Renal cortex interstitium (tissue), 15 donors: ENCODE measurements at places on chromosomes 1 and 21. TPM values are rescaled to one million over a fixed set of nuclear protein-coding genes. Genes with fewer than 3 reads are reported as not detected.

Gene ADAM30
- not detected for polyA plus RNA-seq

Gene SLC6A17
- 1.1 TPM for polyA plus RNA-seq

Gene ZNF695
- polyA plus RNA-seq = 4.4 TPM

GRCh38 chr21:37764691-37765090 is 151.6 kb downstream of the KCNJ6 start:
- DNase-seq = no peak

DNA sequence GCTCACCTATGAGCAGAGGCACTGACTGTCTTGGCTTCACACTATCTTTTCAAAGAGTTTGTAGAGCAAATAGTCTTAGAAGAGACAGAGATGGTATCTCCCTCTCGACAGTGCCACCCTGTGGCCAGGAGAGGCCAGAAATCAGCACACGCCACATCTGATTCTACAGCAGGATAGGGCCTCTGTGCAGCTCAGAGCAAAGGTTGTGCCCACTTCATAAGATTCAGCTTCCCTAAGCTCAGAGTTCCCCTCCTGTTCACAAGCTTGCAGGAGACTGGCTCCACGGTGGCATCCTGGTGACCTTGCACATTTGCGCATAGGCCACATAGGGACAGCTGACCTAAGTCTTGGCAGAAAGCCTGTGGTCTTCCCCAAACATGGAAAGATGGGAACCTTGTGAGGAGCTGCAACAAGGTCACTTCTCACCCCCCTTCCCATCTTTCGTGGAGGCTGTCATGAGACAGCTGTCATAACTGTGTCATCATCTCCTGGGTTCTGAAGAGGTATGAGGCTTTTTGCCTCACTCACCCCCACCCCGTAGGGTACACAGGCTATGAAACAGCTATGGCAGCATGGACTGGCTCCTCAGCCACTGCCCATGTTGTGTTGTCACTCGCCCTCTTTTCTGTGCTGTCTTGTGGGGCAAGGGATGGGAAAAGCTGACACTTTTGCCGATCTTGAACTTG is 3.0 kb downstream of the ITLN2 start:
- peak; percentile 34 for DNase-seq

DNA sequence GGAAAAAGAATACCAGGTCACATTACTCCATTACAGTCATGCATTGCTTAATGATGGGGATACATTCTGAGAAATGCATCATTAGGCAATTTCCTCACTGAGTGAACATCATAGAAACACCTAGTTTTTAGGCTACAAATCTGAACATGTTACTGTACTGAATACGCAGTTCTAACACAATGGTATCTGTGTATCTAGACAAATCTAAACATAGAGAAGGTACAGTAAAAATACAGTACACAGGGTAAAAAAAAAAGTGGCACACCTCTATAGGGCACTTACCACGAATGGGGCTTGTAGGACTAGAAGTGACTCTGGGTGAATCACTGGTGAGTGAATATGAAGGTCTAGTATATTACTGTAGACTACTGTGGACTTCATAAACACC is 115.7 kb downstream of the AKT3 start:
- DNase-seq = no peak

- DNase-seq = no peak
These were observed 25.0 kb upstream of the CBR3 start for GRCh38 chr21:36109868-36110267.

GRCh38 chr1:26234644-26235370 is 807 bp downstream of the CEP85 start:
- peak; percentile 3 for DNase-seq

DNA sequence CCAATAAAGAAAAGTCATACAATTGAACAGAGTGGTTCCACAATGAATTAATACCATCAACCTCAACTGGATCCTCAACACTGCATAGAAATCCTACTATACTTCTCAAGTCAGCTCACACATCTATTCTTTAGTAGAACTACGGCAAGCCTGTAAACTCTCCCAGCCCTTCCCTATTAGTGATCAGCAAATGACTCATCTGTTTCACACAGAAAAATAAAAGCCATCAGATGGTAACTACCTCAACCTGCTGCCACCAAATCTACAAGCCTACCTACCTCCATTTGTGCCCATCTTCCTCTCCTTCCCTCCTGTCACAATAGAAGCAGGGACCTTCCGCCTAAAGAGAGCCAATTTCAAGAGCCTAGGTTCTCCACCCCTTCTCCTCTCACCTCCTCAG is 63.6 kb downstream of the DMAP1 start:
- DNase-seq = no peak

- no peak for DNase-seq
These were observed 6.6 kb downstream of the EPHB2 start for GRCh38 chr1:22717037-22717760.

- DNase-seq = no peak
These were observed 41.9 kb downstream of the DDR2 start for GRCh38 chr1:162674034-162674608.

DNA sequence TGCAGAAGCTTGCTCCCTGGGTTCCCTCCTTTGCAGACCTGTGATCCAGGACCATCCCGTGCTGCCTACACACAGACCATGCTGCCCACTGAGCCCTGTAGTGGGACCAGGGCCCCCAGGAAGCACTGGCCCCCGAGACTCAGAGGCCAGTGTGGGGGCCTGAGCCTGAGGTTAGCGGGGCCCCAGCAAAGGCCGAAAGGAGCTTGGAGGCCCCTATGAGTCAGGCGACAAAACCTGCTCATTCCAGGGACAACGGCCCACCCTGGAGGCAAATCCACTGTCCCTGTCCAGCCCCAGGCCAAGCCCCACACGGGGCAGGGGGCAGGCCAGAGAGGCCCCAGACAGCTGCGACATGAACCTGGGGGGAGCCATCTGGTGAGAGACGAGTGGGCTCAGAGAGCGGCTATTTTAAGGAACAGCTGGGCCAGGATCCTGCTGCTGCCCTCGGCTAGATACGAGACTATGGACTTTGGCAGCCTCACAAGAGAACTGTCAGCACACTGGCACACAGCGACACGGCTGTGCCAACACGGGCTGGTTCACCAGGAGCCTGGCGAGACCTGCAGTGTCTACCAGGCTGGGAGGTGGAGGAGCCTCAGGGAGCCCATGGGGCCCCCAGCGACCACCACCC is 74.7 kb downstream of the ARHGEF16 start:
- DNase-seq = no peak

GRCh38 chr1:82391712-82392111 is 591.0 kb downstream of the ADGRL2 start:
- DNase-seq = no peak

DNA sequence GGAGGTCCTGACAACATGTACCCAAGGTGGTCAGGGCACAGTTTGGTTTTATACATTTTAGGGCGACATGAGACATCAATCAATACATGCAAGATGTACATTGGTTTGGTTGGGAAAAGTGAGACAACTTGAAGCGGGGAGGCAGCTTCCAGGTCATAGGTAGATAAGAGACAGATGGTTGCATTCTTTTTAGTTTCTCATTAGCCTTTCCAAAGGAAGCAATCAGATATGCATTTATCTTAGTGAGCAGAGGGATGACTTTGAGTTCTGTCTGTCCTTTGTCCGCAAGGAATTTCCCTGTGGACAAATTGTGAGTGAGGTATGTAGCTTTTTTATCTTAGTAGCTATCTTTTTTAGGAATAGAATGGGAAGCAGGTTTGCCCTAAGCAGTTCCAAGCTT is 10.5 kb upstream of the RBM15 start:
- no peak for DNase-seq

- no peak for DNase-seq
These were observed 32.9 kb upstream of the TMEM61 start for GRCh38 chr1:54947540-54947939.

DNA sequence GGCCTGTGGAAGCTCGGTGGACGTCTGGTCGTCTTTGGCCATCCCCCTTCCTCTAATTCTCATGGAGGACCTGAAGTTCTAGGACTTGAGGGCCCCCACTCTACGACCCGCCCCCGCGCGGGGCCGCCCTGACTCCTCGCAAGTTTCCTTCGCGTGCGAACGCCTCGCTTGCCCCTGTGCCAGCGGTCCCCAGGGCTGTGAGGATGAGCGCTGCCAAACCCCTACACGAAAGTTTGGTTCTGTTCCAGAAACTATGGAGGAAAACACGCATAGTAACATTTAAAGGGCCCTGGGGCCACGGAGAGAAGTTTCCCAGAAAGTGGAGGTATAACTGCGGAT is 304 bp upstream of the GNG12 start:
- no peak for DNase-seq

GRCh38 chr1:107794571-107794970 is 170.4 kb downstream of the VAV3 start:
- no peak for DNase-seq
